ENCODE measurements at places on chromosomes 6 and 20. TPM values are rescaled to one million over a fixed set of nuclear protein-coding genes. Genes with fewer than 3 reads are reported as not detected.

GRCh38 chr6:99478483-99478882 is 36.7 kb downstream of the USP45 start:
- DNase-seq = no peak

GRCh38 chr6:53258774-53259155 is 90.0 kb downstream of the ELOVL5 start:
- no peak for DNase-seq

DNA sequence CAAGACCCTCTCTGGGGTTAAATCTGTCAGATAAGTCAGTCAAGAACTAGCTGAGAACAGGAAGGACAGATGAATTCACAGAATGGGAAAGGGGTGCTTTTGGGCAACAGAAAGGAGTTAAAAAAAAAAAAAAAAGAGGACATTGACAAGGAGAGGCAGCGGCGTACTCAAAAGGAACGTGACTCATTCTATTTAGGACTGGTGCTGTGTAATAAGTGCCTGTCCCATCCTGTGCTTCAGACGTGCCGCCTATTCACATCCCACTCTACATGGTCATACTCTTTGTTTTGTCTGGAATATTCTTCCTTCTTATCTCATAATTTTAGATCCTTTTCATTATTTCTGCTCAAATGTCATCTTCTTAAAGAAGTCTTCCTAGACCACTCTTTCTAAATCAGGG is 101.1 kb upstream of the EMILIN3 start:
- no peak for DNase-seq

- no peak for DNase-seq
Observed at GRCh38 chr20:54168961-54169862, 4.6 kb downstream of the CYP24A1 start.

- DNase-seq = no peak
Observed at GRCh38 chr20:51058017-51058416, 35.1 kb upstream of the KCNG1 start.

Gene SIRPG
- not detected for total RNA-seq

Gene IRAK1BP1
- total RNA-seq = 10.1 TPM

Gene IL20RA
- total RNA-seq = not detected

Gene PTCHD4
- total RNA-seq = not detected

All from Karpas-422 (cell line).